Stimulated activated CD8-positive, alpha-beta memory T cell treated with anti-CD3 and anti-CD28 coated beads, Interleukin-7, amount 100 ng/mL, for 1 hour (primary cell): ENCODE measurements at places on chromosomes 1 and 21.

GRCh38 chr1:111148376-111148881, 8.4 kb downstream of the CEPT1 start:
- DNase-seq = no peak

- DNase-seq = no peak
Observed at GRCh38 chr1:93668121-93668520, 13.5 kb downstream of the BCAR3 start.

GRCh38 chr1:8858112-8858668, 20.3 kb downstream of the ENO1 start:
- no peak for DNase-seq

GRCh38 chr1:91523482-91523881, 22.8 kb downstream of the CDC7 start:
- DNase-seq = no peak

DNA sequence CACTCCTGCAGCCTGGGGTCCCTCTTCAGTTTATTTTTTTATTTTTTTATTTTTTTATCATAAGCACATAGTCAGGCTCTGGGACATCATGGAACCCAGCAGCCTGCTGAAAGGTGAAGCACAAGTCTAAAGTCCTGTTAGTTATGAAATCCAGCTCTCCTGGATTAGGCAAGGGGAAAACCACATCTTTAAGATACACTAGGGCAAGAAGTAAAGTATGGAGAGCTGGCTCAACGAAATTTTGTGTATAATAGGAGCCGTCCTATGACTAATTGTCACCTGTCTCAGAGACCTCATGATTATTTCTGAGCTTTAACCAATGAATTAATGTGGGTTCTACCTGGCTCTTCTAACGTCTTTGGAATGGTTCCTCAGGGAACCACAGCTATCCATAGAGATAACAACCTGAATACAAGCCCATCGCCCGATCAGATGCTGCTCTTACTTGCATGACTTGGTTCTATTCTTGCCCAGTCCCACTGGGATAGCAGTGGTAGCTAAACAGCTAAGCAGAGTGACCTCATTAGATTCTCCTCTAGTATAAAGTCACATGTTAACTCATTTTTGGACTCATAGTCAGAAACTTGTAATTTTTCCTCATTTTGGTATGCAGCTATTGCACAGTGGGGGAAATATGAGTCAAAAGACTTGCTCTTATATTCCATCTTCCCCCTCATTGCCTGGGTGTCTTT, 122.7 kb downstream of the LMO4 start:
- DNase-seq = no peak

DNA sequence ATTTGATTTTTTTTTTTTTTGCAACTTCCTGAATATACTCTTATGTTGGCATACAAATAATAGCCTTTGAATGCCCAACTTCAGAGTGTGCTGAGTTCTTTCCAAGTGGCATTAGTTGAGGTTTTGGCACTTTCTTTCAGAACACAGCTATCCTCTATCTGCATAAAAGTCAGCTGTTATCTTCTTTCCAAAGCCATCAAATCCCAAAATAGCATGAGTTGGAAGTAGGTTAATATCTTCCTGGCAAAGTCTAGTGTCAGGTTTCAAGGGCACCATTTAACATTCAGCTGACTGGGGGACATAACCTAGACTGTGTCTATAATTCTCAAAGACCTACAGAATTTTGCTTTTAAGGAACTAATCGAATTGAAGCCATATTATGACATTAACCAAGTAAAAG, 223.9 kb downstream of the PLPP3 start:
- DNase-seq = no peak

DNA sequence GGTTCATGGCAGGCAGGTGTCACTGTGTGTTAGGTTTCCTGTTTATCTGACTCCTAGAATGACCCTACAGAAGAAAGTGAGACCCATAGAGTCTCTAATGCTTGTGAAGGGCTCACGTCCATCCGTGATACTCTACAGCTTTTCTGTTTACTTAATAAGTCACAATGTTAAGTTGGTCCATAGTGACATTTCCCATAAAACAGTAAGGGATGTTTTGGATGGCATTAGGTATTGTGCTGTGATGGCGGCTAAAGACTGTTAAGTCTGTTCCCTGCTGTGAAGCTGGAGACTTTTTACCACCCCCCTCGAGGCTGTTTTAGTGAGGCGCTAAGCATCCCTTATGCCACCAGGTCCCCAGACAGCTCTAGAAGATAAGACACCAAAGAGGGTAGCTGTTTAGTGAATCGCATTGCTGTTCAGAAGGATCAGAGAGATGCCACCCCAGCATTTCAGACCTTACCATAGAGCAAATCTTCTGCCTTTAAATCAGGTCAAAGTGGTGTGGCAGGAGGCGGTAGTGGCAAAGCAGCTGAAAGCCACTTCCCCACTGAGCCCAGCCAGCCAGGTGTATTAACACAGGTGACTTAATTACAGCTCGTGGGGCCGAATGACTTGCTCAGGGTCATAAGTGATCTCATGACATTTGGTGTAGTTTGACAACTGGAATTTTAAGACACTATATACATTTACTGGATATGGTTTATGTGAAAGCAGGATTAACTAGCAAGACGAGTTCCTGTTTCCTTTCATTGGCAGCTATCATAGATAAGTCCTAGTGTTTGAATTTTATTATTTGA, 25.0 kb downstream of the SLC37A1 start:
- no peak for DNase-seq

- DNase-seq = no peak
Observed at GRCh38 chr1:109799445-109799844, 35.7 kb upstream of the EPS8L3 start.

- no peak for DNase-seq
Observed at GRCh38 chr1:223345720-223346119, 18.3 kb downstream of the SUSD4 start.

GRCh38 chr1:101108111-101108500, 82.5 kb upstream of the DPH5 start:
- no peak for DNase-seq

DNA sequence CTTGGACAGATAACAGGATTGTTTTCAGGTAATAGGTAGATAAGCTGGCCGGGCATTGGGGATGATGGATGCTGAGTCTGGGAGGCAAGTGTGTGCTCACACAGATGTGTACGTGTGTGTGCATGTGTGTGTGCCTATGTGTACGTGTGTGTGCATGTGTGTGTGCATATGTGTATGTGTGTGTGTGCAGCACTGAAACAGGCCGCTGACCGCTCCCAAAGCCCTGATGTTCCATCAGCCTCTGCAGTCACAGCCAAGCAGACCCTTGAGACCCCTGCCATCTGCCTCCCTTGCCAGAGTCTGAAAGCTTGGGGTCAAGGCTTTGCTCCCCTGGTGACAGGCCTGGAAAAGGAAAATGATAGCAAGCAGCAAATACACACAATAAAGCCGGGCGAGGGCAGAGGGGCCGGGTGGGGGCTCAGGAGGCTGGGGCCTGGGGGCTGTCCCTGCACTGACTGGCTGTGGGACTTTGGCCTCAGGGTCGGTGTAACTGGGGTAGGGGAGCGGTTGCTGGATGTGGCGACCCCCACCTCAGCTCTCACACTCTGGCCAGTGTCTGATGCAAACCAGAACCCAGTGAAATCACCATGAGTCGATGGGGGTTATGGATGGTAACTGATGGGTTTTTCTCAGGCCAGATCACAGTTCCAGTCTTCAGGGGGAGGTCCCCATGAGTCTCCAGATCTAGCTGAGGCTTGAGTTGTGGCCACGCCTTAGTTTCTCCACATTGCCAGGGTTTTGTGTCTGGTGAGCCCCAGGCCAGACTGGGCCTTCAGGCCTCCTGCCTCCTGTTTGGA, 9.2 kb upstream of the TNFRSF8 start:
- DNase-seq = no peak

DNA sequence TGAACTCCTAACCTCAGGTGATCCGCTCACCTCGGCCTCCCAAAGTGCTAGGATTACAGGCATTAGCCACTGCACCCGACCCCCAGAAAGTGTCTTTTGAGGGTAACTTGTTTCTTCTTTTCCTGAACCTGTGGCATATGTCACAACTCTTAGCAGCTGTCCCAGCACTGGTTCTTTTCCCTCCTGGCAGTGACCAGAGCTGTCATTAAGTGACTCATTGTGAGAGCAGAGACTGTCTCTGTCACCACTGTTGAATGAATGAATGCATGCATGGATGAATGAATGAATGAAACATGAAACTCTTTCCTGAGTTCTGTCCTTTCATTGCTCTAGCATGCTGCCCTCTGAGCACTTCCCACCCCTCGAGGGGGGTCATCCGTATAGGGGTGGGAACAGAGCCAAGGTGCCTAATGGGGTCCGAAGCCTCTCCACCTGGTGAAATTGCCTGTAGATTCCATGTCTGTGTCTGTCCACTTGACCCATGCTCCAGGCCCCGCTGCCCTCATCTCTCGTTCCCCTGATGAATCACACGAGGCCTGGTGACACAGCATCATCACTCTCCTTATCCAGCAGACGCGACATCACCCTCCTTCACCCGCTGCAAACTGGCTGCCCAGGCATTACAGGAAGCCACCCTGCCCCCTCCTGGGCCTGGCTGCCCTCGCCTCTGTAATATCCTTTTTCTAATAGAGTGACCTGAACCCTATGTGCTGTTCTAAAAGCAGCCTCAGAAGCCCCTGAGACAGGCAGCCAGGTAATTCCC, 75.0 kb downstream of the IGSF21 start:
- DNase-seq = no peak

- no peak for DNase-seq
Observed at GRCh38 chr1:156552518-156552917, 19.8 kb downstream of the IQGAP3 start.

GRCh38 chr1:204126956-204127355, 24.9 kb downstream of the ETNK2 start:
- no peak for DNase-seq

DNA sequence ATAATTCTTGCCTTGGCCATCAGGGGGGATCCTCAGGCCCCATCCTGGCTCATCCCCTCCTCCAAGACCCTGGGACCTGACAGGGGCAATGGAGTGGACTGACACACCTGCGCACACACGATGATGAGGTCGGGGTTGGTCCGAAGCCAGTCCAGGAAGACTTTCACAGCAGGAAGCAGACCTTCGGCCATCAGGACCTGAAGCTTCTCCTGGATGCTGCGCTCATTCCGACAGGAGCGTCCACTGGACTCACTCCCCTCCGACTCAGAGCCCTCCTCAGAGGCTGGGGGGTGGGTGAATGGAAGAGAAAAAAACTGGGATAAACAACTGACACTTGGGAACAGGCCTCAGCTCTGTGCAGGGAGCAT, 15.4 kb upstream of the PAQR6 start:
- DNase-seq = no peak

- no peak for DNase-seq
Observed at GRCh38 chr1:222893255-222893654, 78.4 kb downstream of the DISP1 start.

DNA sequence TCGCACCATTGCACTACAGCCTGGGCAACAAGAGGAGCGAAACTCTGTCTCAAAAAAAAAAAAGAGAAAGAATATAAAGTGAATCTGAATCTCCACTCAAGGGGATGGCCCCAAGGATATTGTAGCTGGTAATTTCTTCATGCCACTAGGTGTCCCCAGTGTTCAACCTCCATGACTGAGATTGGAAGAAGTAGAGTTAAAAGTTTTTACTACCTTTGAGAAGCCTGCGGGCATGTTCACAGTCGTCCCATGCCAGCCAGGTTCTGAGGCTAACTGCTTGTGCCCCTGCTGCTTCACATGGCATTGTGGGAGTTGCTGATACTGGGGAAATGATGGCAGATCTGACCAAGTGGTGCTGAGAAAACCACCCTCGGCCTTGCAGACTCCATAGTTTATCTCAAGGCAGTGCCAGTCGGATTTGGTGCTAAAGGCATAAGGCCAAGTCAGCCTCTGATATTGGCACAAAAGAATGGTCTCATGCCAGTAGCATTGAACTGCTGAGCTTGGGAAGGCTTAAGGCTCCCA, 10.8 kb upstream of the SHISA4 start:
- no peak for DNase-seq

- no peak for DNase-seq
Observed at GRCh38 chr1:212752252-212752933, 39.2 kb downstream of the NSL1 start.

DNA sequence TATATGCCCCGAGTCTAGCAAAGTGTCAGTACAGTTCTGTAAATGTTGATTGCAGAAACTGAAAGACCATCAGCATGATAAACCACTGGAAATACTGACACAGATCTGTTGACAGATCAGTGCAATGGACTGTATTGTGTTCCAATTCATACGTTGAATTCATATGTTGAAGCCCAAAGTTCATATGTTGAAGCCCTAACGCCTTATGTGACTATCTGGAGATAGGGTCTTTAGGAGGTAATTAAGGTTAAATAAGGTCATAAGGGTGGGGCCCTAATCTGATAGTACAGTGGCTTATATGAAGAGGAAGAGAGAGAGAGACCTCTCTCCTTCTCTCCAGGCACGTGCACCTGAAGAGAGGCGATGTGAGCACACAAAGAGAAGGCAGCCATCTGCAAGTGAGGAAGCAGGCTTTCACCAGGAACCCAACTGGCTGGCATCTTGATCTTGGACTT, 144.7 kb downstream of the MRPL39 start:
- DNase-seq = no peak

DNA sequence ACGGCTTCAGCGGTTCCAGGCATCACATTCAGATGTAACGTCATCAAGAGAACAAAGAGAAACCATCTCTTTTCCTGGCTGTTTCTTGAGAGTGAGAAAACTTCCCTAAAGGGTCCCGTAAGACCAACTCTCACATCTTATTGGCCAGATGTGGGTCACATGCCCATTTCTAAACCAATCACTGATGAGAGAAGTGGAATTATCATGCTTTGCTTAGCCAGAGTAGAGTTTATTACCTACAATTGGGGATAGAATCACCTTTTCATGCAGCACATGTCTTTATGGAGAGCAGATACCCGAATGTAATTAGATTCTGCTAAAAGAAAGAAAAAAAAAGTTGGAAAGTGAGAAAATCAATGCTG, 54.4 kb downstream of the LYPLAL1 start:
- no peak for DNase-seq

DNA sequence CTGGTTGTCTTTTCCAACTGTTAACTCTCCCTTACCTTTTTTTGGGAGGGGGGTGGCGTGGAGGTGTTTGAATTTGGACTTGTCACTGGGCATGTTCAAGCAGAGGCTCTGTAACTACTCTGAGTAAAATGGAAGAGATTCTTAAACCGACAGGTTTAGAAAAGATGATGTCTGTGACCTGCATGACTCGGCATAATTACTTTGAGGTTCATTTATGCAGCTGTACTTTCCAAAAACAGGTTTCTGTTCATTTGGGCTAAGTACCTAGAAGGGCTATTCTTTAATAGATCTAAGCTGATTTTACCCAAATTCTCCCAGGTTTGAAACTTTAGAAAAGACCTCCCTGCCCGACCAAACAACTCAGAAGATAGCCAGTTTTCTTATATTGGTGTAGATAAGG, 80.3 kb downstream of the SLC35A3 start:
- no peak for DNase-seq

- DNase-seq = no peak
Observed at GRCh38 chr1:185850366-185850765, 116.2 kb downstream of the HMCN1 start.
